ENCODE measurements at places on chromosomes 11 and 22.

- DNase-seq, result no peak
Observed at GRCh38 chr22:36811094-36811800, 5.6 kb downstream of the PVALB start.

GRCh38 chr11:67983951-67984350, 19.9 kb downstream of the UNC93B1 start:
- DNase-seq, result no peak

DNA sequence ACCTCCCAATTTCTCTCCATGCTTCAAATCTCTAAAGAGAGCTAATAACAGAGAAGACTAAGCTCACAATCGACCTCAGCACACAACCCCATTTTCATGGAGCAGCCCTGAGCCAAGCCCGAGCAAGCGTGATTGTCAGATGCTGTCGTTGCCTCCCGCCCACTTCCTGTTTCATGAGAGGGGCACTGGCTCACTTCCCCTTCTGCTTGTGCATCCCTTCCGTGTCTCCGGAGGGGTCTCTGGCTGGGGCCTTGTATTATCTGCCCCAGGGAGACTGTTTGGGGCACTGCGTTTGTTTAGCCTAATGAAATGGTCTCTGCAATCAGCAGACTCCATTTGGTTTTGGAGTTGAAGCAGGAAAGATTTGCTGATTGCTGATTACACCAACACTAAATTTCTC, 181.3 kb upstream of the SEZ6L start:
- DNase-seq, result no peak

DNA sequence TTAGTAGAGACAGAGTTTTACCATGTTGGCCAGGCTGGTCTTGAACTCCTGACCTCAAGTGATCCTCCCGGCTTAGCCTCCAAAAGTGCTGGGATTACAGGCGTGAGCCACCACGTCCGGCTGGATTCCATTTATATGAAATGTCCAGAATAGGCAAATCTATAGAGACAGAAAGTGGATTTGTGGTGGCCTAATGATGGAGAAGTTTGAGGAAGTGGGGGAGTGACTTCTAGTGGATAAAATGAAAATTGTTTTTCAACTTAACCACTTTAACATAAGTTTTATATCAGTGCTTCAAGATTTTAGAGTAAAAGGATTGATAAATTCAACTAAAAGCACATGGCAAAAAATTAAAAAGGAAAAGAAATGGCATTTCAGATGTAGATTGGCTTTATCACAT, 66.2 kb downstream of the HIPK3 start:
- DNase-seq, result no peak

GRCh38 chr11:18322818-18323570, 627 bp downstream of the GTF2H1 start:
- DNase-seq, result no peak

DNA sequence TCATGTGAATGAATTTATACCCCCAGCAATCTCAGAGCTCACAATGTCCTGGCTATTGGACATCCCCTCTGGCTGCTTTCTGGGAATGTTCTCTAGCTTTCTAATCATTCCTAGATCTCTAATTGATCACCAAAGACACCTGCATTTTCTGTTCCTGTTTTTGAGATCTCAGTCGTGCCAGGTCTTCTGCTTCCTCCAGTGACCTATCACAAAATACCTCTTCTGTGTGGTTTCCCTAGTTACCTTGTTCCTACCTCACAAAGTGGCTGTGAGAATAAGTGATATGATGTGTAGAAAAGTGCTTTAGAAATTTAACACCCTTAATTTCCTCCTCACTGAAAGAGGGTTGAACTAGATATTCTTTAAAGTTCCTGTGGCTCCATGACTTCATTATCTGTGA, 92.2 kb downstream of the LUZP2 start:
- no peak for DNase-seq

DNA sequence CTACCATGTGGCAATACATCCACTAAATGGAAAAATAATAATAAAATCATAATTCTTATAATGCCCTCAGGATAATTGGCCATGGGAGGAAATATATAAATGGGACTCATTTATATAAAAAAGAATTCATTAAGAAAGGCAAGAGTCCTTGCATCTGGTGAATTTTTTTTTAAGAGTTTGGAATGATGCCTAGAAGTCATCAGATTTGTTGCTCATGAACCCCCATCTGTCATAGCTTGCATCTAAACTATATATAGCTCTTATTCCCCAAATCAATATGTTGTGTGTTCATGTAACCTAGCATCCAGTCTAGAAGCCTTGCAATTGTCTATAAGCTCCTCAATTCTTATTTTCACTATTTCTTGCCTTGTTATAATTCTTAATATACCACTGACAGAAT, 75.9 kb downstream of the CADM1 start:
- DNase-seq, result no peak

- DNase-seq, result no peak
Observed at GRCh38 chr11:117205211-117205818, 6.1 kb downstream of the TAGLN start.

GRCh38 chr11:57598831-57599155, 1.3 kb downstream of the SERPING1 start:
- no peak for DNase-seq

- no peak for DNase-seq
Observed at GRCh38 chr11:62105667-62106191, 18.1 kb upstream of the INCENP start.

DNA sequence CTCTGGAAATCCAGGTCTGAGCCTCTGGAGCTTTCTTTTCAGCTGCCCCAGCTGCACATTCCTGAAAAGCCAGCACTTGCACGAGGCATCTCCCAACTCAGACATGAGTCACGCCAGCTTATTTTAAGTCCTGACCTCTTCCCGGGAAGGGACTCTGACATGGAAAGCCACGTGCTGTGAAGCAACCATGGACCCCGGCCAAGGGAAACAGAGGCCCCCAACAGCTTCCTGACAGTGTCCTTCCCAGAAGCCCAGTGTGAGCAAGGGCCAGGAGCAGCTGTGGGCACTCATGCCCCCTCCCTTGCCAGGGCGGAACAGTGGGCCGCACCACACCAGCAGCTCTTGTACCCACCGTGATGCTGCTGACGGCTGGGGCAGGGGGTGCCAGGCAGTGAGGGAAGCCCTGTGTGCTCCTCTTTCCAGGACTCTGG, 118.8 kb upstream of the CADM1 start:
- no peak for DNase-seq

- DNase-seq, result no peak
Observed at GRCh38 chr11:97909614-97910399, 1110.9 kb upstream of the CNTN5 start.

DNA sequence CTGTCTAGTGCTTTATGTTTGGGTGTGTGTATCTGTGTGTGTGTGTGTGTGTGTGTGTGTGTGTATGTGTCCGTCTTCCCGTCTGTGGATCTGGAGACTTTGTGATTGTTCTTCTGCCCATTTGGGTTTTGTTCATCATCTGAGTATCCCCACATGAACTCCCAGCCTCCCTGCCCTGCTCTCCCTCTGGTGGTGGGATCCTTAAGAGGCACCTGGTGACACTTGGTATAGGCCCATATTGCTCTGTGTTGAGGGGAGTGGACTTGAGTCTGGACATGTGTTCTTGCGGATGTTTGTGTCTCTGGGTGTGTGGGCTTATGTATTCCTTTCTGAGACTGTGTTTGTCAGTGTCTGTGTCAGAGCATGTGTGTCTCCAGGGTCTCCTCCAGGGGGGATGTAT, 15.3 kb downstream of the RCOR2 start:
- no peak for DNase-seq

GRCh38 chr22:20282901-20283673, 15.0 kb upstream of the RTN4R start:
- DNase-seq, result no peak

DNA sequence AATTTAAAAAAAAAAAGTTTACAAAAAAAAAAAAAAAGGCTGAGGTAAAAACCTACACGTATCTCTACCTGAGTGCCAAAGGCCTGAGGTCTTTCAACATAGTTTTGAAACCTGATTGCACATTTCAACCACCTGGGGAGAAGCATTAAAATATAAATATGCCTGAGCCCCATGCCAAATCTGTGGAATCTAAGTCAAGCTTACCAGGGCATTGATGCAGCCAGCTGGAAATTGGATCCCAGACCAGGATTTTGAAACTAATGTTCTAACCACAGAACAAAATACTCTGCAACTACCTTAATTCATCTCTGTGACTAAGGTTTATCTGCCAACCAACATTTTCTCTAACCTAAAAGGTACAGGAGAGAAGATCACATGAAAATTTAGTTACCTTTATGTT, 38.8 kb upstream of the CHRNA10 start:
- no peak for DNase-seq

DNA sequence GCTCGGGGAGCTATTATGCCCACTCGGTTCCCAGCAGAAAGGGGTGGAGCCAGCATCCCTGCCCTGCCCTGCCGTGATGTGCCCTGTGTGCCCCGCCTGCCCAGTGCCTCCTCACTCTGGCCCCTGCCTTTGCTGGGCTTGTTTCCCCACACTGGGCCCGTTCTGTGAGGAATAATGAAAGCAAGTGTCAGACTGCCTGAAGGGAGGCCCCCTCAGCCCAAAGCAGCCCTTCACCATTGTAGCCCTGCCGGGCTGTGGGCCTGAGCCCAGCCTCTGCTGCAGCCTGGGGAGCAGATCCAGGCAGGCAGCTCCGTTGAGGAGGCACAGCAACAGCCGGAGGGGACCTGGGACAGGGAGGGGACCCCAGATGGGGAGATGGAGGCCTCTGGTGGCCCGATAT, 20.2 kb upstream of the NEFH start:
- no peak for DNase-seq

GRCh38 chr11:8089791-8090510, 8.9 kb downstream of the TUB start:
- DNase-seq, result no peak

DNA sequence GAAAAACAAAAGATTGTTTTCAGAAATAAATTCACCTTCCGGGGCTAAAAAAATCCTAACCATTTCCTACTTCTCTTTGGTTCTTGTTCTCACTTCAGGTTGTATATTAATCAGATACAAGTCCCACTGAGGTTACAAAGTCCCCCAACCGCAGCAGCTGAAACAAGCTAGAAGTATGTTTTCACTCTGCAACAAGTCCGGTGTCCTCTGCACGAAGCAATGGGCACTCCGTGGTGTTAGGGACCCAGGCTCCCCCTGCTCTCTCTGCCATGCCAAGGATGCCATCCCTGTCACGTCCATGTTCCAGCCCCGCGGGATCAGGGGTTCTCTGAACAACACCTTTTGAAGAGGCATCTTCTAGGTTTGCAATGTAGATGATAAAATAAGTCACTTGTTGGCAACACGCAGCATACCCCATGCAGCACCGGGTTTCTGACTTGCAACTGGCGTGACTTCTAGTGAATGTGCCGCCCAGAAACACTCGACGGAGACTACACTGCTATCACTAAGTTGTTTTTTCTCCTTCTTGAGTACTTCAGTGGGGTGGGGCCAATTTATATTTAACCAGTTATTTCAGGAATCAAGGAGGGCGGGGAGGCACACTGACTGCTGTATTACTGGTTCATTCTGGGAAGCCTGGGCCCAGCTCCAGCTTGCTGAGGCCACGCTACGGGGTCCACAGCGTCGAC, 25.4 kb upstream of the GSTP1 start:
- no peak for DNase-seq

DNA sequence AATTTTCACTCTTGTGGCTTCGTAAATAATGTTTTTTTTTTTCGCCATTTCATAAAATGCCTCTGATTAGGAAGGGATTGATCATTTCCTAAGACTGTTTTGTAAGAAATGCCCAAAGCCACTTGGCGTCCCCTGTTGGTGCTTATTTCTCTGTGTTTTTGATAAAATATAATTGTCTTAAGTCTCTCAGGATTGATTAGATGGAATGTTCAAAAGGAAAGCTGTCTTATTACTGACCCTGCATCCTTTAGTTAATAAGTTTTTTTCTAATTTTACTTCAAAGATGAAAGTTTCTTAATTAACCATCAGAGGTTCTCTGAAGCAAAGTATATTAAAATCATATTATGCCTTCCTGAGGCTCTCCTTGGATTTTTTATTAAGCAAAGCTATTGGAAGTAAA, 624.3 kb upstream of the TENM4 start:
- no peak for DNase-seq

DNA sequence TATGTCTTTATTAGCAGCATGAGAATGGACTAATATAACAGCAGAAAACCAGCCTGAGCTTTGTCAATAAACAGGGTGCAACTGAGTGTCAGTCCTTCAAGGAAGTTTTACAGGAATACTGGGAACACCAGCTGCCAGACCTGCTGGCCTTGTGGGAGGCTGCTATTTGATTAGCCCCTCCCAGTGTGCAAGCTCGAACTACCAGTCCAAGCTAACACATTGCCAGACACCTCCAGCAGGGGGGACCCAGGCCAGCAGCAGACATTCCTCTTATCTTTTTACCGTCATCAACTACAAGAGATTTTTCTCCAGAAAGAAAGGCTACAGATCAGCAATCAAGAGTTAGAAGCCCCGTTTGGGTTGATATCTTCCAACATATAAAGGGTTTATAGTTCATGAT, 942.8 kb upstream of the TENM4 start:
- DNase-seq, result no peak

GRCh38 chr11:5524756-5525155, 8.3 kb upstream of the UBQLNL start:
- DNase-seq, result no peak

GRCh38 chr22:38148245-38148644, 33.4 kb downstream of the PLA2G6 start:
- DNase-seq, result no peak

GRCh38 chr11:129314371-129314770, 61.3 kb upstream of the BARX2 start:
- no peak for DNase-seq

GRCh38 chr11:104130161-104130560, 33.8 kb downstream of the PDGFD start:
- no peak for DNase-seq

DNA sequence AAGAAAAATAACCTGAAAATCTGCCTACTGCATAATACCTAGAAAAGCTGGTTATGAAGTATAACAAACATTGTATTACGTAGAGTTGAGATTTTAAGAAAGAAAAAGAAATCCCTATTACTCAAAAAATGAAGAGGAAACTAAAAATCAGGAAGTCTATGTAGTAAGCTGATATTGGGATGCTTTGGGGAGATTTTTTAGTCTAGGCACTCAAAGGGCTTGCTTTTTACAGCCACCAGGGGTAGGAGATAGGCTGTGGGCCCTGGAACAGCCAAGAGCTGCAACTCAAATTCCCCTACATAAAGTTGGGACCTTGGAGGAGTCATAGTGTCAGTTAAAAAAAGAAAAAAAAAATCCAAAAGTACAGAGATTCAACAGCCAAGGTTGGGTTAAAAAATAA, 90.4 kb downstream of the RELT start:
- DNase-seq, result no peak

DNA sequence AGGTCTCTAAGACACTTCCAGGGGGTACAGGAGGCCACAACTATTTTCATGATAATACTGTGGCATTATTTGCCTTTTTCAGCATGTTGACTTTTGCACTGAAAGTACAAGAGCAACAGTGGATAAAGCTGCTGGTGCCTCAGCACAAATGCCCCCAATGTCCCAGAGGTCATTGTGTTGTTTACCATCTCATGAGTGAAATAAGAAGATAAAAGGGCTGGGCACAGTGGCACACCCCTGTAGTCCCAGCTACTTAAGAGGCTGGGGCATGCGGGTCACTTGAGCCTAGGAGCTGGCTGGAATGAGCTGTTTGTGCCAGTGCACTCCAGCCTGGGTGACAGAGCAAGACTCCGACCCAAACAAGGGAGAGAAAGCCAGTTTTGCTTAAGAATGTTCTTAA, 72.6 kb upstream of the RAB1B start:
- no peak for DNase-seq

GRCh38 chr11:12724301-12725054, 50.3 kb downstream of the TEAD1 start:
- DNase-seq, result no peak

- DNase-seq, result peak; percentile 15
Observed at GRCh38 chr11:117020287-117020686, 77.9 kb downstream of the SIK3 start.
